ENCODE measurements at places on chromosomes 2 and 18. TPM values are rescaled to one million over a fixed set of nuclear protein-coding genes. Genes with fewer than 3 reads are reported as not detected.

ACADL gene
- total RNA-seq, result 13.2 TPM

C2orf15 gene
- total RNA-seq, result 7.8 TPM

ACKR3 gene
- 78.7 TPM for total RNA-seq

CFAP65 gene
- total RNA-seq, result not detected

HOXD1 gene
- total RNA-seq, result not detected

STARD6 gene
- not detected for total RNA-seq

VIT gene
- 0.78 TPM for total RNA-seq

STON1 gene
- 35.0 TPM for total RNA-seq

GGCX gene
- 57.4 TPM for total RNA-seq

GRCh38 chr2:3529316-3530025 lies 10.1 kb upstream of the ADI1 start:
- DNase-seq, result no peak

- DNase-seq, result peak; percentile 34
Measured at GRCh38 chr2:241775223-241776177, 1.1 kb upstream of the GAL3ST2 start.

GRCh38 chr2:43051338-43051737 lies 175.1 kb downstream of the ZFP36L2 start:
- no peak for DNase-seq

GRCh38 chr18:63098018-63098981 lies 221.3 kb downstream of the BCL2 start:
- DNase-seq, result no peak

GRCh38 chr2:150476809-150477302 lies 10.6 kb downstream of the RND3 start:
- no peak for DNase-seq

- DNase-seq, result no peak
Measured at GRCh38 chr18:48785736-48786454, 164.9 kb downstream of the SMAD7 start.

- peak; percentile 25 for DNase-seq
Measured at GRCh38 chr2:241412144-241412543, 56.1 kb downstream of the FARP2 start.

DNA sequence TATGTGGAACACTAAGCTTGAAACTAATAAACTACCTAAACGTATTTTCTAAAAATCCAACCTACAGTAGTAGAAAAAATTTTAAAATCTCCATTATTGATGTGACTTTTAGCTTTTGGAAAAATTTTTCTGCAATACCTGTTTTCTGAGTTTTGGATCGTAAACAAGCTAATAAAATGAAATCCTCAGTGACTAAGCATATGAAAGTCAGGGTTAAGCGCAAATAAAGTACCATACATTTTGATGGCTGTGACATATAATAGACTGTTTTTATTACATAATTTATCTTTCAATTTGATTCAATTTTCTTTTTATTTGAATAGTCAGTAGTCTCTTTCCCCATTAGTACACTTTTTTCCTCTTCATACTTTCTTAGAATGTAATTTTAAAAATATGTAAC lies 683.6 kb downstream of the NUP35 start:
- no peak for DNase-seq

GRCh38 chr2:108058576-108059137 lies 72.3 kb downstream of the SLC5A7 start:
- no peak for DNase-seq

DNA sequence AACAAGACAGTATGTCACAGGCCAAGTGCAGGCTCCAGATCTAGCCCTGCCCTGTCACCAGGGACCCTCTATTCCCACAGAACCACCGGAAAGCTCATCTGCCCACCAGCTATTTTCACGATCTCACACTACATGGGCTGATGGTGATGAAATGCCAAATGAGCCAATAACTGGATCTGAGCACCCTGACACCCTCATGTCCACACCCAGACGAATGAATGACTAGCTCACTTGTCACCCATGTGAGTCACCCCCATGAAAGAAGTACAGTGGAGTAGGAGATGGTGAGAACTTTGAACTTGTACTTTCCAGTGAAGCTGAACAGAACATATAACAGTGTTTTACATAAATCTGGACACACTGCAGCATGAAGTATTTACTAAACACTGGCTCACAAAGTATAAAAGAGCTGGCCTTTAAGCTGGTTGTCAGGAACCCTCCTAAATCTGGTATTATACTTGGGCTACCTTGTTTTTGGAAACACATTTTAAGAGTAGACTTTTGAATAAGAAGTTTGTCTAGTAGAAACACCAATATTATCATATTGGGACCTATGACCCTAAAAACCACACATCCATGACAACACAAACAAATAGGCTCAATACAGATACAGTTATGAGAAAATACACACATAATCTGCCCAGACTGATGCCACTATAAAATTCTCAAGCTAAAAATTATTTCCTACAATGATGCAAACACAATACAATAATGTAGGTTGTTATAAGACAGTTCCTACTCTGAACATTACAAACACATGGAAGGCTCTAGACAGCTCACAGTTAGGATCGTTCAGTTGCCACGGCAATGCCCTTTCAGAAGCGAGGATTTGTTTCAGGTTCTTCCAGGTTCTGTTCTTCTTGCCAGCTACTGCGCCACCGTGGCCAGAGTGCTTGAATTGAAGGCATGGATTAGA lies 19.0 kb downstream of the INO80C start:
- DNase-seq, result no peak

- DNase-seq, result no peak
Measured at GRCh38 chr2:133247631-133248030, 320.6 kb downstream of the NCKAP5 start.

DNA sequence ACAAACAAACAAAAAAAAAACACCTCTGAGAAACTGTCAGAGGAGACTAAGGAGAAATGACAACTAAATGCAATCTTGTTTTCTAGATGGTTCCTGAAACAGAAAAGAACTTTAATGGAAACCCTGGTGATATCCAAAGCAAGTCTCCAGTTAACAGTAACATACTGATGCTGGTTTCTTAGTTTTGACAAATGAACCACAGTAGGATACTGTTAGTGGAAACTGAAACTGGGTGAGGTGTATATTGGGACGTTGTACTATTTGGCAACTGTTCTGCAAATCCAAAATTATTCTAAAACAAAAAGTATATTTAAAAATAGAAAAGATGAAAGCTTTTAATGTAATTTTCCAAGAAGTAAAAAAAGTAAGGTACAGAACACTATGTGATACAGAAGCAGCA lies 11.4 kb downstream of the SESTD1 start:
- DNase-seq, result no peak

DNA sequence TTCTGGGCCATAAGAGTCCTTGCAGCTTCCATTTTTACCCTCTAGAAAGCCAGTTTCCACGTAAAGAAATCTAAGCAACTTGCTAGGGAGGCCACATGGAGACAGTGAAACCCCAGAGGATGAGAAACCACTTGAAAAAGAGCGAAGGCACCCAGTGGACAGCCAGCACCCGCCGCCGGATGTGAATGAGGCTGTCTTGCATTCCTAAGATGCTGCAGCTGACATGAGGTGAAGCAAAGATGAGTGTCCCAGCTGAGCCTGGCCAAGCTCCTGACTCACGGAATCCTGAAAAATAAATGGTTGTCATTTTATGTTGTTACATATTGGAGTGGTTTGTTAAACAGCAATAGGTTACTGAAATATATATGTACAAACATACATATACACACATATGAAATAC lies 65.9 kb upstream of the STPG4 start:
- DNase-seq, result no peak

DNA sequence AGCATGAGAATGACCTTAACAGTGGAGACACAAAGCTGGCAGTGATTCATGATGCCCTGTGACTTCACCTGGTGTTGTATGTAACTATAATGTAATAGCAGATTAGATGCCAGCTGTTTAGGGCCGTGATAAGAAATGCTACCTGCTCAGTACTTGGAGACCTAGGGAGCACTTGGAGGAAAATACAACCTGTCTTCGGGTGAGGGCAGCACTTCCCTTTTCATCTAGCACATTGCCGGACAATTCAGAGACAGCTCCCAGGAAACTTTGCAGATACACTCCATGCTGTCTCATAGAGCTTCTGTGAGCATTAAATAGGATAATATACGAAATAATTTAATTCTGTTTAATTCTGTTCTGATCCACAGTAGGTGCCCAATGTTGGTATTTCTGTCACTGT lies 668.5 kb downstream of the TSN start:
- DNase-seq, result no peak

DNA sequence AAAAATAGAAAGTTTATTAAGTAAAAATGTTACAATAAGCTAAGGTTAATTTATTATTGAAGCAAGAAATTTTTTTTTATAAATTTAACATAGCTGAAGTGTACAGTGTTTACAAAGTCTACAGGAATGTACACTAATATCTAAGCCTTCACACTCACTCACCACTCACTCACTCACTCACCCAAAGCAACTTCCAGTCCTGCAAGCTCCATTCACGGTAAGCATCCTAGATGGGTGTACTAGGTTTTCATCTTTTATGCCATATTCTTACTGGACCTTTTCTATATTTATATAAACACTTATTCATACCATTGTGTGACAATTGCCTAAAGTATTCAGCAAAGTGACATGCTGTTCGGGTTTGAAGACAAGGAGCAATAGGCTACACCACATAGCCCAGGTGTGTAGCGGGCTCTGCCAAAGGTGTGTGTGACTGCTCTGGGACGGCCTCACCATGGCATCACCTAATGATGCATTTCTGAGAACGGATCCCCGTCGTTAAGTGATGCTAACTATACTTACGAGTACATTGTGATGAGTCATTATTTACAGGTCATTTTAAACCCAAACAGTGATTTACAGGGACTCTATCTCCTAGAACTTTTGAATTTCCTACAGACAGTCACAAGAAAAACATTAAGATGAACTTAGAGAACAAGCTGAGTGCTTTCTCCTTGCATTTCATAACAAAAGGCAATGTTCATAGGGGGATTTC lies 76.3 kb upstream of the ID2 start:
- DNase-seq, result no peak

DNA sequence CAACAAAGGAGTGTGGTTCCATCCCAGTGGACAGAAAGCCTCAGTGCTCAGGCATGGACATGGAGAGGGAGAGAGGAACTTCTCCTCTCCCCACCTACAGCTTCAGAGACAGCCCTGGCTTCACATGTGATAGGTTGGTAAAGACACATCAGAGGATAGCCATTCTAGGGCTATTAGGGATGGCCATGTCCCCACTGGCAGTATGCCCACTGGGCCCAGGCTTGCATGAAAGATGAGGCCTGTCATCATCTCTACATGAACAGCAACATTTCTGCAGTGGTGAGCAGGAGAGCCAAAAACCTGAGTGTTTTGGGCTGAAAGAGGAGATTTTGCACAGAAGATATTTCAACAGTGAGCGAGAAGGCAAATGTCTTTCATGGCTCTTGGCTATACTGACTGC lies 517.2 kb downstream of the NR4A2 start:
- DNase-seq, result no peak

GRCh38 chr2:78648558-78648957 lies 376.9 kb upstream of the REG3G start:
- DNase-seq, result no peak

Data from mesothelial cell of epicardium (in vitro differentiated cells).